PC-3 (cell line): ENCODE measurements at places on chromosomes 4 and X. TPM values are rescaled to one million over a fixed set of nuclear protein-coding genes. Genes with fewer than 3 reads are reported as not detected.
A peak's percentile ranks its signal among the peaks of the same experiment; 100 is the strongest.

GAGE12F gene
- not detected in 2 replicates for total RNA-seq

TRMT44 gene
- 13.3 and 15.3 TPM in 2 replicates for total RNA-seq

SSX4 gene
- total RNA-seq: not detected in 2 replicates

DMD gene
- not detected in 2 replicates for total RNA-seq

GRCh38 chrX:118383120-118383519 is 37.2 kb downstream of the WDR44 start:
- no peak for DNase-seq
- no peaks in the 10 kb centered on the region for H3K27me3 ChIP-seq
- no peaks in the 10 kb centered on the region for H3K36me3 ChIP-seq

DNA sequence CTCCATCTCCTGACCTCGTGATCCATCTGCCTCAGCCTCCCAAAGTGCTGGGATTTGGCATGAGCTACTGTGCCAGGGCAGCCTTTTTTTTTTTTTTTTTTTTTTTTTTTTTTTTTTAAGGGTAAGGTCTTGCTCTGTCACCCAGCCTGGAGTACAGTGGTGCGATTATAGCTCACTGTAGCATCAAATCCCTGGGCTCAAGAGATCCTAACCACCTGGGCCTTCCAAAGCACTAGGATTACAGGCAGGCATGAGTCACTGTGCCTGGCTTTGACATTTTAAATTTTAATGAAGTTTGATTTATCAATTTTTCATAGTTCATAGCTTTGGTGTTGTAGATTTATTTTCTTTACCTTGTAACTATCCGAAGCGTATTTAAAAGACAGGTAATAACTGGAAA is 17.8 kb upstream of the OCIAD2 start:
- no peaks in the 10 kb centered on the region for H3K4me1 ChIP-seq
- H3K36me3 ChIP-seq: no peaks in the 10 kb centered on the region
- no peak overlapping the region for H3K27ac ChIP-seq
- H3K4me3 ChIP-seq: no peak overlapping the region
- DNase-seq: no peak

- no peak overlapping the region for H3K4me3 ChIP-seq
- no peak overlapping the region for H3K27ac ChIP-seq
- H3K36me3 ChIP-seq: no peaks in the 10 kb centered on the region
- no peaks in the 10 kb centered on the region for H3K27me3 ChIP-seq
- no peak for DNase-seq
These were observed 131.2 kb upstream of the PAK3 start for GRCh38 chrX:110964786-110965185.

DNA sequence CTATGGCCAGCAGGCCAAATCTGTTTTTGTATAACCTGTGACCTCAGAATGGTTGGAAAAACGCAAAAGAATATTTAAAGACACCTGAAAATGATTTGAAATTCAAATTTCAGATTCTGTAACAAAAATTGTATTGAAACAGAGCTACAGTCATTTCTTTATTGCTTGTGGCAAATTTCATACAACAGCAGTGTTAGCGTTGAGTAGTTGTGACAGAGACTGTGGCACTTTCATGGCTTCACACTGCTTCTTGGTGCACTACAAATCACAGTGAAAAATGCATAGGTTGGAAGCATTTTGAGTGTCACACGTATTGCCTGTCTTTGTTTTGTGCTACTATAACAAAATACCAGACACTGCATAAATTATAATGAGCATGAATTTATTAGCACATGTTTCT is 12.2 kb upstream of the PARM1 start:
- H3K27ac ChIP-seq: no peak overlapping the region
- H3K4me3 ChIP-seq: no peak overlapping the region
- no peaks in the 10 kb centered on the region for H3K27me3 ChIP-seq
- no peaks in the 10 kb centered on the region for H3K36me3 ChIP-seq
- DNase-seq: no peak

DNA sequence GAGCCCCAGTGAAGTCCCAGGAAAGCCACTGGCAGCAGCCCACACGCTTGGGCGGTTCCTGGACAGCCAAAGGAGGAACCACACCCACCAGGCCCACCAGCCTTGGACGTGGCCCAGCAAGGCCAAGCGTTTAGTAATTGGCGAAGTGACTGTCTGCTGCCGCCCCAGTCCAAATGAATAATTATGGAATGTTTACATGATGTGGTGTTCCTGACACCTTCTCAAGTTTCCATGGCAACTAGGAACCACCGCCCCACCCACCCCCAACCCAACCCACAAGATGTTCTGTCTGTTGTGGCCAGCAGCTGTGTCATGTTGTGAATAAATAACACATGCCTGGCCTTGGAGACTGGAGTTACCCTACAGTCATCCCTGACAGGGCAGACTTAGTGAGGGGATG is 22.3 kb downstream of the APLN start:
- no peaks in the 10 kb centered on the region for H3K36me3 ChIP-seq
- H3K4me1 ChIP-seq: no peaks in the 10 kb centered on the region
- H3K27me3 ChIP-seq: no peaks in the 10 kb centered on the region
- no peak overlapping the region for H3K4me3 ChIP-seq
- H3K27ac ChIP-seq: no peak overlapping the region

DNA sequence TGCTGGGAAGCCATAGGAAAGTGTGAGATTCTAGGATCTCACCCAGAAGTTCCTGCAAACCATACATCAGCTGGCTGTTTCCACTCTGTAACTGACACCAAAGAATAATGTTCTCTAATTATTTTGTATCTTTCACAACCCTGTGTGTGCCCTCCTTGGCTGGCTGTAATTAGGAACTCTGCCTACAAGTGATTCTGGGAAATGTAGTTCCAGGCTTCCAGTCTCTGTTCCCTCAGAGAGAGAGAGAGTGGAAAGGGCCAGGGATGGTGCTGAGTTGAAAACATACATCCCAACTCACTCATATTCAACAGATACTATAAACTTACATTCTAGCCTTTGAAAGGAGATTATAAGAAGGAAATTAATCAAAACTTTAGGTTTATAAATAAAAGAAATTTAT is 57.5 kb upstream of the C1QTNF7 start:
- H3K4me3 ChIP-seq: no peak overlapping the region
- no peak for DNase-seq
- H3K4me1 ChIP-seq: no peaks in the 10 kb centered on the region
- no peaks in the 10 kb centered on the region for H3K27me3 ChIP-seq
- no peaks in the 10 kb centered on the region for H3K36me3 ChIP-seq

- peaks cover 17% of the 10 kb centered on the region for H3K4me1 ChIP-seq
- H3K4me3 ChIP-seq: no peak overlapping the region
- no peaks in the 10 kb centered on the region for H3K36me3 ChIP-seq
- H3K27ac ChIP-seq: no peak overlapping the region
These were observed 162.3 kb downstream of the CPEB2 start for GRCh38 chr4:15164571-15164970.

GRCh38 chr4:23874536-23874901 is 15.3 kb downstream of the PPARGC1A start:
- H3K4me1 ChIP-seq: no peaks in the 10 kb centered on the region
- peaks cover 15% of the 10 kb centered on the region for H3K27me3 ChIP-seq
- H3K4me3 ChIP-seq: no peak overlapping the region
- no peaks in the 10 kb centered on the region for H3K36me3 ChIP-seq

GRCh38 chrX:149572743-149573142 is 14.5 kb downstream of the MAGEA9B start:
- no peak overlapping the region for H3K4me3 ChIP-seq
- no peaks in the 10 kb centered on the region for H3K27me3 ChIP-seq
- H3K27ac ChIP-seq: no peak overlapping the region
- no peaks in the 10 kb centered on the region for H3K36me3 ChIP-seq
- H3K4me1 ChIP-seq: no peaks in the 10 kb centered on the region
- DNase-seq: no peak

- H3K36me3 ChIP-seq: peaks cover 50% of the 10 kb centered on the region; the same call in 1 of the 2 replicates
- no peak overlapping the region for H3K27ac ChIP-seq
- no peak for DNase-seq
- peaks cover 16% of the 10 kb centered on the region for H3K4me1 ChIP-seq
These were observed 19.9 kb downstream of the DHX15 start for GRCh38 chr4:24564488-24564887.

GRCh38 chr4:656436-657337 is 17.4 kb downstream of the ATP5ME start:
- DNase-seq: no peak
- no peak overlapping the region for H3K4me3 ChIP-seq
- no peak overlapping the region for H3K27ac ChIP-seq
- H3K4me1 ChIP-seq: no peaks in the 10 kb centered on the region
- H3K27me3 ChIP-seq: no peaks in the 10 kb centered on the region
- no peaks in the 10 kb centered on the region for H3K36me3 ChIP-seq

DNA sequence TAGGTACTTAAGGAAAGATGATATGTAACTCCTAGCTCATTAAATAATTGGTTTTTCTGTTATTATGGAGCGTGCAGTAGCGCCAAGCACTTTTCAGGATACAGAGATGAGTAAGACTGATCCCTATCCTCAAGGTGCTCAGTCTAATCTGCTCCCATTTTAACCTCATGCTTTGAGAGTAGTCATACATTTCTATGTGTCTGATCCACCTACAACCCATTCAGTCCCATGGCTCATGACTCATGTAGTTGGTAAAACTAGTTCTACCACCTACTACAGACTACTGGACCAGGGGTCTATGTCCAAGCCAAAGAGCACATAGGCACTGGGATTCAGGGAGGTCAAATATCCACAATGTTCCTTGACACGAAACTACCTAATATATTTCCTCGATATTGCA is 60.8 kb downstream of the TMEM154 start:
- no peak overlapping the region for H3K4me3 ChIP-seq
- H3K27me3 ChIP-seq: no peaks in the 10 kb centered on the region
- H3K4me1 ChIP-seq: peaks cover 14% of the 10 kb centered on the region
- peak; percentile 81 for DNase-seq
- H3K27ac ChIP-seq: no peak overlapping the region

- no peak overlapping the region for H3K4me3 ChIP-seq
- H3K36me3 ChIP-seq: no peaks in the 10 kb centered on the region
- peaks cover 23% of the 10 kb centered on the region; the same call in 1 of the 2 replicates for H3K27me3 ChIP-seq
- no peak for DNase-seq
These were observed 12.4 kb upstream of the NKX1-1 start for GRCh38 chr4:1418494-1419285.

- H3K27ac ChIP-seq: no peak overlapping the region
- no peaks in the 10 kb centered on the region for H3K4me1 ChIP-seq
- no peak overlapping the region for H3K4me3 ChIP-seq
- no peaks in the 10 kb centered on the region for H3K27me3 ChIP-seq
- H3K36me3 ChIP-seq: no peaks in the 10 kb centered on the region
These were observed 125.6 kb upstream of the S100G start for GRCh38 chrX:16524316-16524715.

DNA sequence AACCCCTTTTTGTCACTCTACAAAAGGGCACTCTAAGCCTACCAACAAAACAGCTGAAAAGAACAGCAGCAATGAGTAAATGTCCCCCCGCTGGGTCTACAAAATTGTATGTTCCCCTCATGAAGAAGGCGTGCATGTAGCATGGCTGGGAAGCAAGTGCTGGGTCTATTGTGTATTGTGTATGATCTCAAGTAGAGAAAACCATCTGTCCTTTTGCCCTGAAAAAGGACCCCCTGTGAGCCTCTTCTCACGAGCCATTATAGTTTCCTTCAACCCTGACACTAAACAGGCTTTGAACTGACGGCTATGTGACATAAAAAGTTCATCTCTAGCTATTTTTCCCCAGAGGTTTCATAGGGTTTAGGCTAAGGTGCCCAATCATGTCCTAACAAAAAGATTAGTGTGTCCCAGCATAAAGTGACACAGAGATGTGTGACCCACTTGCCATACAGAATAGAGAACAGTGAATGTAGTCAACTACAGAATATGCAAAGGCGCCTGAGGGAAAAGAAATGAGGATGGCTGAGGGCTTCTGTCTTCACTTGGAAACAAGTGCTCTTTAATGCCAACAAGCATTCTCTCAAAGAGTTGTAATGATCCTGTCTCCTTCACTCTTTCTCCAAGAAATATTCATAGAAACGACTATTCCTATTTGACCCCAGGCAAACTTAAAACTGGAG is 27.3 kb downstream of the COL25A1 start:
- no peak overlapping the region for H3K4me3 ChIP-seq
- no peaks in the 10 kb centered on the region for H3K36me3 ChIP-seq
- H3K27ac ChIP-seq: no peak overlapping the region
- H3K27me3 ChIP-seq: peaks cover 28% of the 10 kb centered on the region
- H3K4me1 ChIP-seq: no peaks in the 10 kb centered on the region
- no peak for DNase-seq

GRCh38 chr4:94127707-94128328 is 79.8 kb upstream of the SMARCAD1 start:
- H3K27me3 ChIP-seq: peaks cover 17% of the 10 kb centered on the region
- H3K27ac ChIP-seq: no peak overlapping the region
- DNase-seq: peak; percentile 33
- no peaks in the 10 kb centered on the region; the same call in 1 of the 2 replicates for H3K4me1 ChIP-seq

- no peak overlapping the region for H3K27ac ChIP-seq
- peak; percentile 27 for DNase-seq
These were observed 1.0 kb upstream of the DCK start for GRCh38 chr4:70992391-70992881.

DNA sequence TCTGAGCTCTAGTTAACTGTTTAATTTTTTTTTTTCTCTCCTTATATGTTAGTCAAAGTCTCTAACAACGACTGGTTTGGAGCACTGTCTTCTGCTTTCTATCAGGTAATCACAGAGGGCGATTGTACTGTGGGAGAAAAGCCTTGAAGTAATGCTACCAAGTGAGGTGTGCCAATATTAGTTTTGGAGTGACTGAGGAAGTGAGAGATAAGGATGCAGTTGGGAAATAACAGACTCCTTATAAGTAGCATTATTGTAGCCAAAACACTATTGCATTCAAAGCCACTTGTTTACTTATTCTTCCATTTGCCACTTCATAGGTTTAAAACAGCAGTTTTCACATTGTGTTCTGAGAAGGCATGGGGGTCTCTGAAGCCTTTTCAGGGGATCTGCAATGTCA is 79.1 kb upstream of the SLC6A14 start:
- no peaks in the 10 kb centered on the region for H3K27me3 ChIP-seq
- no peak overlapping the region for H3K4me3 ChIP-seq
- H3K4me1 ChIP-seq: no peaks in the 10 kb centered on the region; the same call in 1 of the 2 replicates
- no peak for DNase-seq
- no peak overlapping the region for H3K27ac ChIP-seq

DNA sequence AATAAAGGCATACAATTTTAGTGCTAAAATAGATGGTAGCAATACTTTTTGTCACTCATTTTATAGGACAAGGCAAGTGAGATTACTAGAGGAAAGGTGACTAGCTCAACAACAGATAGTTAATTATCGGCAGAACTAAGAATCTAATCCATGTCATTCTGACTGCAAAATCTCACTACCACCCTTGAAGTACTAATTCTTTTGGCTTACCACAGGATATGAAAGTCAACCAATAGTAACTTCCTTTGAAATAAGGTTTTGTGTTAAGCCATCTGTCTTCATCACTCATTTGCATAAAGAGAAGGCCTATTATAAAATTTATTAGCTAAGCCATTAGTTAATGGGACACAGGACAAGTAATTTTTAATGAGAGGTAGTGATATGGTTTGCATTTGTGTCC is 25.3 kb upstream of the ZMAT1 start:
- H3K27me3 ChIP-seq: no peaks in the 10 kb centered on the region
- no peak overlapping the region for H3K27ac ChIP-seq
- H3K4me3 ChIP-seq: no peak overlapping the region
- no peaks in the 10 kb centered on the region for H3K4me1 ChIP-seq

GRCh38 chrX:17459008-17459611 is 84.1 kb downstream of the NHS start:
- H3K27me3 ChIP-seq: no peaks in the 10 kb centered on the region
- no peak for DNase-seq
- H3K4me1 ChIP-seq: peaks cover 5% of the 10 kb centered on the region; the same call in 1 of the 2 replicates
